ENCODE measurements at places on chromosomes 5 and 9.
A peak's percentile ranks its signal among the peaks of the same experiment; 100 is the strongest.

DNA sequence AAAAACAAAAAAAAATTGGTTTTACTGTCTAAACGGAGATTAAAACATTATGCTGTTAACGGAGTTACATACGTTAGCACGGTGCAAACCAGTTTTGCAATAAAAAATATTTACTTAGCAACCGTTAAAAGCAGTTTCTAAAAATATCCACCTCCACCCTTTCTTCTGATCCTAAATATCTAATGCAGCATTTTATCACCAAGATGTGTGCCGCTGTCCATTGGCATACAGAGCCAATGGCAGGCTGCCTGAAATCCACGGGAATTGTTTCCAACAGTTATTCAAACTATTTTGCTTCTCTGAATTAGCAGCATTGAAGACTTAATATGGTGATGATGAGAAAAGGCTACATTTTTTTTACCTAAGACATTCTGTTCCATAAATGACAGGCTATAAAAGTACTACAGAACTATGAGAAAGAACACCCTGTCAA is 61.6 kb downstream of the CSNK1A1 start:
- no peak for DNase-seq

GRCh38 chr5:78778538-78778937 is 130.0 kb upstream of the LHFPL2 start:
- DNase-seq: no peak

DNA sequence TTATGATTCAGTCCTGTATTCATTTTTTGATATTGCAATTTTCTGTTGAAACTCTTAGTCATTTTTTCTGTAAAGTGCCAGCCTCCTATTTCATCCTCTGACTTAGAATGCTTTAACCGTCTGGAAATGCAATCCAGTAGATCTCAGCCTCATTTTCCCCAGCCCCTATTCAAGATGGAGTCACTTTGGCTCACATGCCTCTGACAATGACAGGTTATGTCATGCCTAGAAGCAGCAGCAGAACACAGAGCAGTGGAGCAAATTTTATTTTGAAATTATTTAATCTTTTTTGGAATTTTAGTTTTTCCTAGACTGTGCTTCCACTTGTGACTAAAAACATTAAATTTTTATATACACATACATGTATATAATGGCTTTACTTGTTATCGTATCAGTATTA is 1053.2 kb downstream of the TAF11L14 start:
- no peak for DNase-seq

GRCh38 chr9:127013597-127013996 is 99.0 kb downstream of the RALGPS1 start:
- no peak for DNase-seq

GRCh38 chr5:42526179-42526578 is 102.9 kb downstream of the GHR start:
- no peak for DNase-seq

- no peak for DNase-seq
Observed at GRCh38 chr5:39623291-39623865, 198.6 kb upstream of the DAB2 start.

DNA sequence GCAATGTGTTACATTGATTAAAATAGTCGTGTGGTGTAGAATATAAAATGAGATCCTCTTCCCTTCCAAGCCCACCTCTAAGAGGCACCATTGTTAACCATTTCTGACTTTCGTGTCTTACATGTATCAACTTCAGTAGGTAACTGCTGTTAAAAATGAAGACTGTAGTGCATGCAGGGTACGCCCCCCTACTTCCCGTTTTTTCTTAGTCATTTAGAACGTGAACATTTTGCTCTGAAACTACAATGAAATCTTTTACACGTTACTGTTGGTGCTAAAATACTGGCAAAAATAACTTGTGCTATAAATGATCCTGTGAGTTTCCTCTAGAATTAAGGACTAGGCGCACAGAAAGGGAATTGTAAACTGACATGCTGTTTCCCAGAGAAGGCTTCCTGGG is 41.5 kb downstream of the WNK2 start:
- peak; percentile 53 for DNase-seq

DNA sequence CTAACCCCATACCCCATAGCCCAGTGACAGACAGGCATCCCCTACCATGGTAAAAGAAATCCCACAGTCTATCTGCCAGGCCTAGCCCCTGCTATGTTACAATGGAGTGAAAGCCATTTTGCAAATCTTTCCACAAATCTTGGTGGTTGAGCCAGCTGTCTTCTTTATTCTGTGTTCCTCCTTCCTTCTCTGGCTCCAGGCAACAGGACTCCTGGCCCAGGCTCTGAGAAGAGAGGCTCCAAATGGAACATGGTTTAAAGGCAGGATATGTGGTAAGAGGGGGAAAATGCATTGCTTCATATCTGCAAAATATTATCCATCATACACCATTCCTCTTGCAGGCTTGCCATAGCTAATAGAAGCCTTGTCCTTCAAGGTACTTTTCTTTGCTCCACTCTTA is 25.2 kb downstream of the FGF1 start:
- no peak for DNase-seq

GRCh38 chr5:17132444-17133083 is 84.9 kb upstream of the BASP1 start:
- DNase-seq: peak; percentile 44

- DNase-seq: no peak
Observed at GRCh38 chr5:35239476-35239875, 9.2 kb upstream of the PRLR start.

DNA sequence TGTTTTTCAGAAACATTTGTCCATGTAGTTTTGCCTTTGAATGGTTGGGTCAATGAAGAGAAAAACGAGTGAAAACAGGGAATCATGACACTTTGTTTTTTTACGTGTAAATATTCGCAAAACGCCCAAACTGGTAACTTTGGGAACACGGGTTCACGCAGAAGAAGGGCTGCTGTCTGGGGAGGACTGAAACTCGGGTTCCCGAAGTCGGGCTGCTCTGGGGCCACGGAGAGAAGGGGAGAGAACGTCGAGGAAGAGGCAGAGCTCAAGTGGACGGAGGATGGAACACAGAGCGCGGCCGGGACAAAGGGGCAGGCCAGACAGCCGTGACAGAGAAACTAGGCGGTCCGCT is 478 bp upstream of the SETD9 start:
- DNase-seq: no peak

DNA sequence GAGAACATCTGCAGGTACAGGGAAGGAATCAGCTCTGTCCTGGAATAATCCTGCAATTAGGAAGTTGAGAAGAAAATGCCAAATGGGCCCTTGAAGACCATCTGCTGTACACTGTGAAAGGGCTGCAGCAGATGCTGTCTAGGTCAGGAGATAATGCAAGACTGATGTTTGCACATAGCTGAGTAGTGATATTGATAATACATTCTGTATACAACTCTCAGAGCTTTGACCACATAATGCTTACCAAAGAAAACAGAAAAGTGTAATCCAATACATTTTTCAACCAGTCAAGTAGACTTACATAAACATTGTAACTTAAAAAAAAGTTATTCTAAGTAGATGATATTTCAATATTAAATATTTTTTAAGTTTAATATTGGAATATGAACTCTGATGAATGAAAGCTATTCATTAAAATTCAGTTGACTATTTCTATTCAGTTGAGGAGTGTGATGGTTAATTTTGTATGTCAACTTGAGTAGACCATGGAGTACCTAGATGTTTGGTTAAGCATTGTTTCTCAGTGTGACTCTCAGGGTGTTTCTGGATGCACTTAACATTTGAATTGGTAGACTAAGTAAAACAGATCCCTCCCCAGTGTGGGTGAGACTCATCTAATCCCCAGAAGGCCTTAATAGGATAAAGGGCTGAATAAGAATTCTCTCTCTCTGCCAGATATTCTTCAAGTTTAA is 380.1 kb upstream of the PRR16 start:
- DNase-seq: no peak

GRCh38 chr5:120052916-120053828 is 410.9 kb upstream of the PRR16 start:
- no peak for DNase-seq

- DNase-seq: no peak
Observed at GRCh38 chr9:79447308-79447605, 124.5 kb upstream of the TLE4 start.

DNA sequence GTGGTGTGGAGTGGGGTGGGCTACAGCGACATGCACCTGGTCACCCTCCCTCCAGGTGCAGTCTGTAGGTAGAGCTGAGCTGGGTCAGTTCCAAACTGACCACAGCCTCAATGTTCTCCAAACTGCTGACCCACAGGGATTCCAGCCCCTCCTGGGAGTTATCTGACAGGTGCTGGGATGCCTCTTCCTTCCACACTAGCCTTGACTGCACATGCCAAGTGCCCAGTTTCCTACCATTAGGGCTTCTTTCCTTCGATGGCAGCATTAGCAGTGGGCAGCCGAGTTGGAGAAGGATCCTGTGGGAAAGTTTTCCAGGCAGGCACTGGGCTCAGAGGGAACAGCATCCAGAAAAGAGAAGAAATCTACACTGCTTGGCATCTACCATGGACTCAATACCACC is 64.0 kb upstream of the GABRP start:
- DNase-seq: no peak

DNA sequence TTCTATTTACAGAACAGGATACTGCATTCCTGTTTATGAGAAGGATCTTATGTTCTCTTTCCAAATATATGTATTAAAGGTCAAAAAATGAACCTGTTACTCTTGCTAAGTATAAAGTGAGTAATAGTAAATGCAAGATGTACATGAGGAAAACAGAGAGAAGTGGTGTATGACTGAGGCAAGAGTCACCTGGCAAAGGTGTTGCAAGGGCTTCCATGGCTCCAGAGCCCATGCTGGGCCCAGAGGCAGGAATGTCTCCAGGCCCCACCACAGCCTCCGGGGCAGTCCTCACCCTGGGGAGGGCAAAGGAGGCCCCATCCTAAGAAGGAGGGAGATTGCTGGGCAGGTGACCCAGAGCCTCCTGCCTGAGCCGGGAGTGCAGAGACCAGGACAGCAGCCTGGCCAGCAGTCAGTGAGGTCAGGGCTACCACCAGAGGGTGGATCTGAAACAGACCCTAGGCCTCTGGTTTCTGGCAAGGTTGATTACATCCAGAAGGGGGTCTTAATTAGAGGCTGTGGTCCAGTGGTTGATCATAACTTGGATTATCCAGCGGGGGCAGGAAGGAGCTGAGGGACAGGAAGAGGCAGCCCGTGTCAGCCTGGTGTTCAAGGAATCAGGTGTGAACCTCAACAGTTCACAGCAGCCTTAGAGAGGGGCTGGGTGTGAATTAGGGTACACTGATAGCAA is 57.3 kb upstream of the CPLX2 start:
- no peak for DNase-seq

DNA sequence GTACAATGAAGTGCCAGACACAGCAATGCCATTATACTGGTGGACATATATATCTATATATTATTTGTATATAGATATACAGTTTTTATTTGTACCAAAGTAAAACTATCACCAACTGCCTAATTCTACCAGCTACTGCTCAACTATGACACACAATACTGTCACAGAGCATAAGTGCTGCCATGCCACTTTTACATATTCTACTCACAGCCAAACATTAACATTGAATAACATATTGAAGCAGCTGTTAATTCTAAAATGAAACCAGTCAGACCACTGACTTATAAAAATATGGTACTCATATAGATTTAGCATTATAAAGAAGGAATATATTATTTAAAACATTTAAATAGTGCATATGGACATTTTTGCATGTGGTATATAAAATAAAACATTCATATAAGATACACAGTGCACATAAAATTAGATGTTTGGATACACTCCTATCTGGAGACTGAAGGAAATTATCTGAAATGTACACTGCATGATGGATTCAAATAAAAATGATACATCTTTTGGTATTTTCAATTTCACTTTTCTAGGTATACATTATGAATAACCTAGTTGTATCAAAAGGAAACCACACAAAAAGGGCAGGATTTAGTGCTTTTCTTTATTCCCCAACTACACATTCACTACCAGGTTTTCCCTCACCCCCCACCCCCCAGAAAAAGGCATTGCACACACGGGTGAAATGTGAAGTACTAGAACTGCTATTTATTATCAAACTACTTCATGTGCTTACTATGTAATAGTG is 48.9 kb downstream of the PKD2L2 start:
- DNase-seq: no peak

DNA sequence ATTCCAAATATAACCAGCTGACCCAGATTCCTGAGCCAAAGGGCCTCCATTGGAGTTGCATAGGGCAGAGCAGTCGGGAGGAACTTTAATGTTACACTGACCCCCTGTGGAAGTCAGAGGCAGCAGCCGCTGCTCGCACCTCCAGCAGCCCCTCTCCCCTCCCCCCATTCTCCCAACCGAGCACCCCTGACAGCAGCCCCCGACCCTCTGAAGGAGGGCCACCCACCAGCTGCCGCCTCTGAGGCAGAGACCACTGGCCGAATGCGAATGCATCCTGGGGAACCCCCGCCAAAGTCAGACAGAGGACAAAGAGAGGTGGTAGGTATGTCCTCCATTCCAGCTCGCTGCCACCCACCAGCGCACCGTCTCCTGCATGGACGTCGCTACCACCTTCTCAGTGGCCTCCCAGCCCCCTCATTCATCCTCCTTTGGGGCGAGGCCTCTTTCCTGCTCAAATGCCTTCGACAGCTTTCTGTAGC is 231.0 kb downstream of the CDK5RAP2 start:
- DNase-seq: peak; percentile 61

DNA sequence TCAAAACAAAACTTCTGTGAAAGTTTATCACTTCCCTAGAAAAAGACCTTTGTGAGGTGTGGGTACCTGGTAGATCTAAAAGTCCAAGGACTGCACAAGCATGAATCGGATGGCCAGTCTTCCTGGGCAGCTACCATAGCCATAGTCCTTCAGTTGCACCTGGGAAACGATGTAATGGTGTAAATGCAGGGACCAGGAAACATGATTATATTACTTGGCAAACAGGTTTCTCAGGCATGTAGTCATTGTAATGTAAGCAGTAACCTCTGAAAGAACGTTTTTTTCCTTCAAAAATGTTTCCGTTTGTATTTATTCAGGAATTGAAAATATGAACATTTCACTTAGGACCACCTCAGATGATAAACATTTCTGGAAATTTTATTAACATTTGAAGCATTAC is 433.4 kb downstream of the DTWD2 start:
- DNase-seq: no peak

- DNase-seq: no peak
Observed at GRCh38 chr5:32476891-32477290, 32.4 kb upstream of the ZFR start.

- DNase-seq: no peak
Observed at GRCh38 chr5:27216367-27216950, 178.1 kb upstream of the CDH9 start.

GRCh38 chr9:87889882-87890252 is 7.2 kb downstream of the SPATA31E1 start:
- no peak for DNase-seq

DNA sequence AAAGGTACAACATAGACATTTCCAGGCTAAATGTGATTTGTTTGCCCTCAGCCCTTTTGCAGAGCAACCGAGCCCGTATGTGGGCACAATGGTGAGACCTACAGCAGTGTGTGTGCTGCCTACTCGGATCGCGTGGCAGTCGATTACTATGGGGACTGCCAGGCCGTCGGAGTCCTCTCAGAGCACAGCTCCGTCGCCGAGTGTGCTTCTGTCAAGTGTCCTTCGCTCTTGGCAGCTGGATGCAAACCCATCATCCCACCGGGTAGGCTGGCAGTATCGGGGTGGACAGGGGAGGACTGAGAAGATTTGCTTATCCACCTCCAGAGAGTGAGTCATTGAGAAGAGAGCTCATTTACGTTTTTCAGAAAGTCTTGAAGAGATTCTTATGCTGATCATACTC is 17.8 kb upstream of the GLIPR2 start:
- DNase-seq: no peak
